Thyroid gland (tissue), 4 donors: ENCODE measurements at places on chromosomes 5 and 9.
A peak's percentile ranks its signal among the peaks of the same experiment; 100 is the strongest.

GRCh38 chr5:93621327-93621798 is 38.3 kb downstream of the NR2F1 start:
- peak; percentile 63 for DNase-seq

DNA sequence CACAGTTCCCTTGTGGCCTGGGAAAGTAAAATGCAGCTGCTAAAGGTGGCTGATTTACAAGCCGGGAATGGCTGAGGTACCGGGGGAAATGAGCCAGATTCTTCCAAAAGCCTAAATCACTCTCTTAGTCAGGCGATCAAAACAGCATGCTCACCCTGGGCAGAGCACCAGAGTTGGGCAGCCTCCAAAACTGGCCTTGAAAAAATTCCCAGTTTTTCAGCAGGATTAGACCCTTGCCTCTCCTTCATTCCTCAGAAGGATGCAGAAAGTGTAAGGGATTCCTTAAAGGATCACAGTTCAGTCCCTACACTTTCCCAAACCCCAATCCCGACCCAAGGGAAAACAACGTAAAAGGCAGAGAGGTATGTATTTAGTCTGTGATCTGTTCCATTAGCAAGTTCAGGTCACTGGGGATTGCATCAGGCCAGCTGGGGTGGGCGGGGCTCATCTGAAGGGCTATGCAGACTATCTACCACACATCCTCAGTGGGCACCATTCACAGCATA is 16.9 kb downstream of the TMEM174 start:
- peak; percentile 12 for DNase-seq

GRCh38 chr9:36832164-36832795 is 201.8 kb downstream of the PAX5 start:
- no peak for DNase-seq

GRCh38 chr5:139094154-139095131 is 103.7 kb downstream of the SIL1 start:
- no peak for DNase-seq

GRCh38 chr9:12859704-12860251 is 85.0 kb downstream of the LURAP1L start:
- DNase-seq: no peak

- peak; percentile 5 for DNase-seq
Measured at GRCh38 chr5:125348221-125348692, 601.8 kb upstream of the ZNF608 start.
